ENCODE measurements at places on chromosomes 6 and 20.

- no peak for DNase-seq
Measured at GRCh38 chr20:2879146-2879545, 5.9 kb downstream of the PTPRA start.

GRCh38 chr6:79042799-79043126 lies 35.3 kb downstream of the PHIP start:
- no peak for DNase-seq

- no peak for DNase-seq
Measured at GRCh38 chr6:24052590-24052961, 73.4 kb upstream of the NRSN1 start.

DNA sequence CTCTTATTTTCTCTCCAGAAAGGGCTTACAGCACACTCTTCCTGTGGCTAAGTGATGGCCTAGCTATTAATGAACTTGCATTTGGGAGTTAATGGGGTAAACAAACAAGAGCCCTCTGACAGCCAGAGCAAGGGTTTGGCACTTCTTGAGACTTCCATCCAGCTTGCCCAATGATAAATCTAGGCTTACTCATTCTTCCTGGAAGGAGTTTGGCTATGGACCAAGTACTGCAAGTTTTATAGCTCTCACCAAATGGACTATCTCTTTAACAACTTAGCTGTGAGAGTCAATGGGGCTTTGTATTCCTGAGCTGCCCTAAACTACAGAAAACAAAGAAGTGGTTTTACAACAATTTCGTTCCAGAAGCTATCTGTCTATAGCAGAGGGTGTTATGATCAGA lies 16.7 kb upstream of the PI3 start:
- no peak for DNase-seq
